ENCODE measurements at places on chromosomes 4 and X. TPM values are rescaled to one million over a fixed set of nuclear protein-coding genes. Genes with fewer than 3 reads are reported as not detected.

The ADH7 gene
- total RNA-seq, result not detected

The SLC34A2 gene
- not detected for total RNA-seq

The RAI2 gene
- not detected for total RNA-seq

The RGN gene
- total RNA-seq, result not detected

The IDUA gene
- 42.6 TPM for total RNA-seq
